Substantia nigra (tissue), 51 donors: ENCODE measurements at places on chromosomes 7 and 10.

DNA sequence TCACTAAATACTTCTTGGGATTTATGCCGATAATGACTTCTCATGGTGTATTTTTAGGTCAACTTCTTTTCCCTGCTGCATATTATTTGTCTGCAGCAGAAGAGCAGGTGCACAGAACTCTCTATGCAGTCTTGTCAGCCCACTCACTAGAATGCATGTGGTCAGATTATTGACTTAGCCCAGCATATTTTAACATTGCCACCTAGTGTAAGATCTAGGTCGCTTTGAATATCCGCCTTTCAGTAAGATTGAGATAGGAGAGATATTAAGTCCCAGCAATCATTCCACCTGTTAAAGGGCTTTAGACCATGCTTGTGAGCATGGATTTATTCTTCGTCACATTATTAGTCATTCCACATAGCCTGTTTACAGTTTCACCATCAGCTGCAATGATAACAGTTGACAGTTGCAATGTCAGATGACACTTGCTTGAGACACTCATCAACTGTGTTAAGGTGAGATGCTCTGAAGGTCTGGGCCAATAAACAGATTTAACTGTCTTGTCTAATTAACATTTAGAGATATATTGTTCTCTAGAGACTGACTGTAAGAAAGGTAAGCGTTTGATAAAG is 491.7 kb downstream of the ARL4A start:
- no peak for DNase-seq

- no peak for DNase-seq
Measured at GRCh38 chr10:36182179-36182566, 540.1 kb upstream of the FZD8 start.

- no peak for DNase-seq
Measured at GRCh38 chr10:100520811-100521210, 1.1 kb upstream of the SEC31B start.

- no peak for DNase-seq
Measured at GRCh38 chr10:75407713-75408508, 6.3 kb upstream of the ZNF503 start.
